ENCODE measurements at places on chromosomes 3 and 15.

GRCh38 chr3:126540951-126541627, 17.1 kb downstream of the CHST13 start:
- no peak for DNase-seq

DNA sequence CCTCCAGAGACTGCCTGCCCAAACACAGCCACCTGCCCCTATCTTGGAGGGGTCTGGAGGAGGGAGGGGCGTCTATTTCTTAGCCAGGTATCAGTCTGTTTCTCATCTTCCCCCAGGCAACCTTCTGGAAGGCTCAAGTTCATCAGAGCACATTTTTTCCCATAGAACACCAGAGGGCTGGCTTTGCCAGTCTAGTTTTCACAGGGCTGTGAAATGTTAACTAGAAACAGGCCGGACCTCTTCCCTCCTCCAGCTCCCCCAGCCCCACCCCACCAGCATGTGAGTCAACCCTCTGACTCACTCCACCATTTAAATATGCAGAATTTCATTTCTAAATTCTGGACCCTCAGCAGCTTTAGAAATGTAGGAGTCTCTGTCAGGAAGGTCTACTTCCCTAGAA, 66.9 kb downstream of the SLCO2A1 start:
- no peak for DNase-seq

DNA sequence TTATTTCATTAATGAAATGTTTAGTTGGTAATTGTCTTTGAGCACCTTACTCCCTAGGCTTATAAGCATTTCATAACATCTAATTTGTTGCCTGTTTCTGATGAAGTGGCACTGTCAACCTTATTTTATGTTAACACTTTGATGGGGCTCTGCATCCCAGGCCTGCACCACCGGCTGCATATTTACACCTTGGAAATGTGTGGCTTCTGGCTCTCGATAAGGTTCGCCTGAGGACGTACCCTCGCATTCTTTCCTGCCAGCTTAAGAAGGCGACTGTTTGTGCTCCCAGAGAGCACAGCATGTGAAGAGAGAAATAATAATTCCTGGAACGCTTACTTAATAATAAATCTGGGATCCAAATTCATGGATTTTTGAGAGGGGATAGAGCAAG, 763.3 kb upstream of the CFAP20DC start:
- DNase-seq: no peak

DNA sequence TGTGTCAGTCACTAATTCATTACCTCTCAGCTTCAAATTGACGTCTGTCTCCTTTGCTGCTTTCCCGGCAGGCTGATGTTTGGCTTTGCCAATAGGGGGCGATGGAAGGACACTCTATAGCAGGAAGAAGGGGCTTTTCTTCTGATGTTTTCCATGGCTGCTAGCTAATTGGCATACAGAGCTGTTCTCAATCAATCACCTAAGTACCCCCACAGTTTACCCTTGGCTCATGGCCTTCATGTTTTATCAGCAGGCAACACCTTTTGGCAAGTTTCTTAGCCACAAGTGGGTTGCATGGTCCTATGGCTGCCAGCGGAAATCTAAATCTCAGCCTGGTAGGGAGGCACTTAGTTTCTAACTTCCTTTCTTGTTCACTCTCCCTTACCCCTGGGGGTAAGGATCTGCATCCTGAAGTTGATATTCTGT, 45.0 kb downstream of the ESYT3 start:
- no peak for DNase-seq

- DNase-seq: no peak
Measured at GRCh38 chr15:94951538-94951937, 720.2 kb downstream of the MCTP2 start.

DNA sequence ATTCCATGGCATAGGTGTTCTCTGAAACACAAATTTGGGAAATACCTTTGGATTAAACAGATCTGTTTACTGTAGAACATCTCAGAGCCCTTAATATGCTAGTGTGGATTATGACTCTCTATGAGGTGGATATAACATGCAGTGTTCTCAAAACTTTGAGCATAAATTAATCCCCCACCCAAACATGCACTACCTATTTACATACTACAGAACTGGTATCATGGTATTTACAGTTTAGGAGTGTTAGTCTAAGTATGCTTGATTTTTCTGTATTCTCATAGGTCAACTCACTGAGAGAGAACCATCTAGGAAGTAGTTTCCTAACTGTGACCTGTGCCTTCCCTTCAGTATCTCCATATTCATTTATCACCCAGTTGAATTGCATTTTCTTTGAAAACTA, 30.9 kb upstream of the ZNF609 start:
- no peak for DNase-seq

DNA sequence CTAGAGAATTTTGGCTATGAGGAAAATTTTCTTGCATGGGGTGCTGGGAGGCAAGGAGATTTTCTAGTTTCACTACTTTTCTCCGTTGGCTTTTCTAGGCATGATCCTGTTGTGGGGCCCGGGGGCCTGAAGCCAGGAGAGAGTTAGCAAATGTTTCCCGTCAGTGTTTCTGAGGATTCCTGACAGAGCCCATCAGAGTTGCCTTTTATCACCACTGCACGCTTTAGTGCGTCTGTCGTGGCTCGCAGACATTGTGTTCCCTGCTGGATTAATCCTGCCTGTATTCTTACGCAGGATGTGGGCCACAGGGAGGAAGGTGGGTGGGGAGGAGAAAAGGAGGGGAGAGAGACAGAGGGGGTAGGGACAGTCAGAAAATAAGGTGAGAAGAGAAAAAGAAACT, 18.1 kb upstream of the BOC start:
- no peak for DNase-seq

GRCh38 chr3:16767006-16767405, 117.7 kb upstream of the PLCL2 start:
- no peak for DNase-seq

DNA sequence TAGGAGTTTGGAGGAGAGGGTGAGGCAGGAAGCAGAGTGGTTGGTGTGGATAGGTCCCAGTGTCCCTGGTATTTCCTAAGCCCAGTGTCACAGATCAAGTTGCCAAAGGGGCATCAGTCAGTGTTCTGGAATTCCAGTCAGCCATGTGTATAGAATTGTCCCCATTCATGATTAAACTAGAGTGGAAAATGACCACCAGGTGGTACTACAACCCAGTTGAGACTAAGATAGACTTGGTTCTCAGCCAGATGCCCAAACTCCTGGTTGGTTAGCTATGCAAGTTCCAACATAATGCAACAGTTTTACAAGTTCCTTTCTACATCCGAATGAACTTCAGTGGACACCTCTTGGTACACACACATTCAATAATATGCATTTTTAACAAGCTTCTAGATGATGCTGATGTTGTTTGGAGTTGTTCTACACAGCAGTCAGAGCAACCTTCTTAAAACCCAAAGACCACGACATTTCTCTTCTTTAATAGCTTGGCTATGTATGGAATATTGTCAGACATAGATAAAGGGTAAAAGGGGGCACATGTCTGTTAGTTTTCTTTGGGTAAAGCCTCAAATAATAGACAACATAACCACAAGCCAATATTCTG, 8.4 kb upstream of the ATR start:
- no peak for DNase-seq

GRCh38 chr3:146050691-146051090, 110.3 kb downstream of the PLOD2 start:
- no peak for DNase-seq

DNA sequence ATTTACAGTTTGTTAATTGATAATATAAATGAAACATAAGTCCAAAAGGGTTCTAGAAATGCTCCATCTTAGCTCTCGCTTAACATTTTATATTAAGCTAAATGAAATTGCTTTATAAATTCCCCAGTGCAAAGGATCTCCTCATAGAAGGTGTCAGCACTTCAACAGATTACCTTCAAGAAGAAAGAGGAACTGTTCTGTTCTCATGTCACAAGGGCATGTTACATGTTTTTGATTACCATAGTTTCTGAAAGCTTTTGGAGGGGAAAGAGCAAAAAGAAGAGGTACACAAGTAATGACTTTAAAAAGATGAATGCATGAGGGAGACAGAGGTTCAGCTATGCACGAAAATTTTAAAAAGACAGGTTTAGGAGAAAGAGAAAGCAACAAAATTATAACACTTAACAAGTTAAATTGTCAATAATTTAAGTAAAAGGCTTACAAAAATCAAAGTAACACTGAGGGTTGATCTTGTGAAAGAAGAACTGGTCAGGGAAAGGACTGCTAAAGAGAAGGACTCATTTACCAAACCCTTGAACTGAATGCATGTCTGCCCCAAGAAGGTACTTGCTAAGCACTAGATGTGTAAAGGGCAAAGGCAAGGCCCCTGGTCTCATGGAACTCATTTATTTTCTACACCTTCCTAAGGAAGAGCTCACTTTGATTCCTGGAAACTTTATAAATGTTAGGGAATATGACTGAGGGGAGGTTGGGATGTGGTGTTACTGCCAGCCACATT, 45.1 kb downstream of the CCDC191 start:
- no peak for DNase-seq

- no peak for DNase-seq
Measured at GRCh38 chr3:141321109-141321497, 47.2 kb upstream of the ZBTB38 start.

GRCh38 chr15:48868536-48868935, 9.4 kb upstream of the EID1 start:
- DNase-seq: no peak

DNA sequence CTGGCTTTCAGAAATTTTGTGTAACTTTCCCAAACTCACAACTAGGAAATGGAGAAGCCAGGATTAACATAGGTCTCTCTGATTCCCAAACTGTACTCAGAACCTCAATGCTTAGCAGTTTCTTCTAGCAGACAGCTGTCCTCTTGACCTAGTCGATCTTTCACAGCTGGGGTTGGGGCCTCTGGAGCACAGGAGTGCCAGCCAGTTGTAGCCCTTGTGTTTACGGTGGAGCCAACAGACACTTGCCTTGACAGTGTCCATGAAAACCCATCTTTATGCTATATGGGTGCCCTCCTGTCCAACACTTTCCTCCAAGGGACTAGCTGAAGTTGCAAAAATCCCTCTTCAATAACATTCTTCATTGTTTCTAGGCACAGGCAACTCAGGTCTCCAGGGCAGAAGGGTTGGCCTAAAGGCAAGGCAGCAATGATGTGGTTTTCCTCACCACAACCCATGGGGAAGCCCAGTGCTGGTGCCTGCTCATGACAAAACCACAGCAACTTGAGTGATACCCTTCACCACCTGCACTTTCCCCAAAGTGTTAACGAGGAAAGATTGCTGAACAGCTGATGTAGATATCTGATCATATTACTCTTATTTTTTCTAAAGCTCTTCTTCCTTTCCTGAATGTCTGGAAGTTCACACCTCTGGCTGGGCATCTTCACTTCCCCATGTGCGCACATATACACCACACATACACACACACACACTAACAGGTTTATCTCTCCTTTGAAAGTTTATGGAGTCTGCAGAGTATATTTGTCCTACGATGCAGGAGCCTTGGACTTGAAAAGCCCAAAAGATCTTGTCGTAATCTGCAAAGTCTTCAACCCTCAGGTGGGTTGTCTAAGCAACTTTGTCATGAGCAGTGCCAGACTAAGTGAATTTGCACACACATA, 11.0 kb upstream of the KNG1 start:
- peak; percentile 36 for DNase-seq

GRCh38 chr3:143848704-143849103, 436 bp upstream of the SLC9A9 start:
- no peak for DNase-seq

DNA sequence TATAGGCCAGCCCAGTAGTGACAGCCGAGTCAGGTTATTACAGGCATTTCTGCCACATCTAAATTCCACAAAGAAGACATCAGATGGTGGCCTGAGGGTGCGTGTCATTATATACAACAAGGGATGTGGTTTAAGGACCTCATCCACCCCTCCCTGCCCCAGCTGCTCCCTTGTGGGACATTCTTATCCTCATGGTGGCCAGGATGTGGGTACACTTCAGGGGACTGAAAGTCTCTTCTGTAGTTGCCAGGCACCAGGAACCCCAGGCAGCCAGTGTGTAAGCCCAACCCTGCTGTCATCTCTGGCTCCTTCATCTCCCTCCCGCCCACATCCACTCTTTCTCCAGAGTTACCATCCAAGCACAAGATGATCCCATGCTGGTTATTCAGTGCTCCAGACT, 224.9 kb upstream of the TOPAZ1 start:
- DNase-seq: no peak

DNA sequence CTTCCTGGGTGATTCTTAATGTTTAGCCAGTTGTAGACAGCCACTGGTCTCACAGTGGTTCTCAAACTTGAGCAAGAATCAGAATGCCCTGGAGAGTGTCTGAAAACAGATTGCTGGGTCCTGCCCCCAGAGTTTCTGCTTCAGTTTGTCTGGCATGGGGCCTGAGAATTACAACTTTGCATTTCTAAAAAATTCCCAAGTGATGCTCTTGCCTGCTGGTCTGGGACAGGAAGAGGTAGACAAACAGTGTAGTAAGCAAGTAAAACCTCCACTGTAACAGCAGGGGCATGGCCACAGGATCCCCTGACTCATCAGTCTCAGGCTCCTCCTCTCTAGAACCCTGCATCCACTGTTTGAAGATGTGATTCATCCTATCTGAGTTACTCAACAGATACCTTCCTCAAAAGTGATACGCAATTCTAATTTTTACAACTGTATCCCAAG, 36.5 kb downstream of the DZIP1L start:
- DNase-seq: no peak

DNA sequence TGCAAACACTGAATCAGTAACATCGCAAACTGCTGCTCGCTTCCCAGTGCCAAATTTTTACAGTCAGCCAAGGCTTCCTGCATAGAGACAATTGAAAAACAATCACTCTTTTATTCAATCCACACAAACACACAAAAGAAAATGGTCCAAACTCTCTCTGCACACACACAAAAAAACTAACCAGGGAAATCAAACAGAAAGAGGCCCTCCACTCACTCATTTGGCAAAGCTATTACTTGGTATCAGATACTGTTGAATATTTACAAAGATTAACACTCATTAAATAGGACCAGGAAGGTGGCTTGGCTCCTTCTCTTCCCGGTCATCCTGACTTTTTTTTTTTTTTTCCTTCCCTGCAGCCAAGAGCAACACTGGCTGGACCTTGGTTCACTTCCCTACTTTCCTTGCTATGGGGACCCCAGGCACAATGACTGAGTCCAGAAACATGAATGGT, 62.4 kb upstream of the SPATA12 start:
- DNase-seq: no peak

- no peak for DNase-seq
Measured at GRCh38 chr3:108359011-108359410, 62.7 kb downstream of the HHLA2 start.

GRCh38 chr3:142337994-142338393, 109.8 kb downstream of the XRN1 start:
- DNase-seq: no peak

- peak; percentile 24 for DNase-seq
Measured at GRCh38 chr3:13069495-13069894, 3.7 kb downstream of the IQSEC1 start.

DNA sequence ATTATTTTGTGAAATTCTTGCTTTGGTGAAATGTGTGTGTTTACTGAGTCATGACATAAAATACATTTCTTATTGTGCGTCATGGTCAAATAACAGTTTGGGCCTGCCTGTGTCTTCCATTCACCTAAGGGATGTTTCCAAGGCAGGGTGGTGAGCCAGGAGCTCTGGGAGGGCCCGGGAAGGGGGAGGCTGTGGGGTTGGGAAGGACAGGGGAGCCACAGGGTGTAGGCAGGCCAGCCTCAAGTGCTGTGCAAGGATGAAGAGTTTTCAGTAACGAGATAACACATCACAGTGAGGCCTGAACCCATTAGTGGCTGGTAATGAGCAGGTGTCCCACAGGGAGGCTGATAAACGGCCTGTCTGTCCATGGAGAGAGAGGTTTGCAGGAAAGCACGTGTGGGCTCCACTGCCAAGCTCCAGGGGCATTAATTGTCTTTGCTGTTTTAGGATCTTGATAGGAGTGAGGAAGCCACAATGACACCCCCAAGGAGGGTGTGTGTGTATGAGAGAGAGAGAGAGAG, 35.6 kb upstream of the SEC13 start:
- no peak for DNase-seq
